8988T (cell line): ENCODE measurements at places on chromosomes 5 and 9.

DNA sequence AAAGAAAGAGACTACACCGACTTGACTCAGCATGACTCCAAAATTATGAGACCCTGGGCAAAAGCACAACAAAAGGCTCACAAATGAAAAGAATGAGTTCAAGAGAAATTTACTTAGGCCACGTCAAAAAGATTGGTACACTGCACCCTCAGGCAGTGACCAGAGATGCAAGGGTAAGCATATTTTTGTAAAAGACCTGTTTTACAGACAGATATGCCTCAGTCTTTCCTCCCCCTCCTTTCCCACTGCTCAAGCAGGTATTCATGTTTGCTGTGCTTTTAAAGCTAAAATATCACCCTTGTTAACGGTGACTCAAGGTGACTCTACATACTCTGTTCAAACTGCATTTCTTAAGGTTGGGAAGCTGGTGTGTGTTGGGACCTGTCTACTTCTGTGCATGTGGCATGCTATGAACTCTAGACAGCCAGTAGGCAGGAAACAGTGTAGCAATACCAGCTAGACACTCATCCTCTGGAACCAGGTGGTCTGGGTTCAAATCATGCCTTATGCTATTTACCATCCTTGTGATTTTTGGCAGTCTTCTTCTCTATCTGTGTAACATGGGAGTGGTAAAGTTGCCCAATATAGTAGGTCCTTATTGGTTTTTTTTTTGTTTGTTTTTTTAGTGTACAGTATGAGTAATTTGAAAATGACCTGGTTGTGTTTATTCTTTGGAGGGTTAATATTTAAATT, 98.7 kb downstream of the TLE4 start:
- DNase-seq, result no peak

DNA sequence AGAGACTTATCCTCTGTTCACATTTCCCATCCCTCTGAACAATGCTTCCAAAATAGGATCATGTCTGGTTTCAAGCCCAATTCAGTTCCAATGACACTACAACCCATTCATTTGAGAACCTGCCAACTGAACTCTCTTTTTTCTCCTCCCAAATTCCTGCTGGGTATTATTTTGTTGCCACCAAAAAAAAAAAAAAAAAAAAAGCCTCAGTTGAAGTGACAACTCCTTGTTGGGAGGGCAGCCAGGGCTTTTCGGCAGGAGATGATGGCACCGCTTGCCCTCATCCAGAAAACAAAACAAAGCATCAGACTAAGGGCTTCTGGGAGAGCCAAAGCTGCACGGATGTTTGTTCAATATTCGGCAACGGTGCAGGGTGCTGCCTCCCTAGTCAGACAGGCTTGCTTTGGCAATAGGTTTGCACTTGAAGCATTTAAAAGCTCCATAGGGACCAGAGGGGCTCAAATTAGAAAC, 30.6 kb upstream of the TRIM32 start:
- DNase-seq, result no peak

GRCh38 chr9:93864032-93864431, 91.1 kb downstream of the BARX1 start:
- DNase-seq, result no peak

DNA sequence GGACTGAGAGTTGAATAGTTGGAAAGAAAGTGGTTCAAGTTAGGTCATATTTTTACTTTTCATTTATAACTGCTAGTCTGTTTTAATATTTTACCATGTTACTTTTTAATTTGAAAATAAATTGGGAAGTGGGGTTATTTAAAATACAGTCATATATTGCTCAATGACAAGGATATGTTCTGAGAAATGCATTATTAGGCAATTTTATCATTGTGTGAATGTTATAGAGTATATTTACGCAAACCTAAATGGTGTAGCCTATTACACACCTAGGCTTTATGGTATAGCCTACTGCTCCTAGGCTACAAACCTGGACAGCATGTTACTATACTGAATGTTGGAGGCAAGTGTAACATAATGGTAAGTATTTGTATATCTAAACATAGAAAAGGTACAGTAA, 5.2 kb downstream of the CCDC152 start:
- no peak for DNase-seq

GRCh38 chr9:128818839-128819715, 777 bp downstream of the ENDOG start:
- DNase-seq, result peak; percentile 65

- no peak for DNase-seq
Observed at GRCh38 chr9:137149942-137150616, 11.1 kb downstream of the GRIN1 start.

DNA sequence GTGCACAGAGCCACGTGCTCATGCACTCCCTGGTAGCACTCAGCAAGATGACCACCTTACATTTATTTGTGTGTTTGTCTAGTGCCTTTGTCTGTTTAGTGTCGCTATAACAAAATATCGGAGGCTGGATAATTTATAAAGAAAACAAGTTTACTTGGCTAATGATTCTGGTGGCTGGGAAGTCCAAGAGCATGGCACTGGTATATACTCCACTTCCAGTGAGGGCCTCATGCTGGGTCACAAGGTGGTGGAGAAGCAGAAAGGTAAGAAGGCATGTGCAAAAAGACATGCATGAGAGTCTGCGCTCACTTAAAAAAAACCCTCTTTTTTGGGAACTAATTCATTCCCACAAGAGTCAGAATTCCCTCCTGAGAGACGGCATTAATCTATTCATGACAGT, 52.5 kb upstream of the BOD1 start:
- no peak for DNase-seq

DNA sequence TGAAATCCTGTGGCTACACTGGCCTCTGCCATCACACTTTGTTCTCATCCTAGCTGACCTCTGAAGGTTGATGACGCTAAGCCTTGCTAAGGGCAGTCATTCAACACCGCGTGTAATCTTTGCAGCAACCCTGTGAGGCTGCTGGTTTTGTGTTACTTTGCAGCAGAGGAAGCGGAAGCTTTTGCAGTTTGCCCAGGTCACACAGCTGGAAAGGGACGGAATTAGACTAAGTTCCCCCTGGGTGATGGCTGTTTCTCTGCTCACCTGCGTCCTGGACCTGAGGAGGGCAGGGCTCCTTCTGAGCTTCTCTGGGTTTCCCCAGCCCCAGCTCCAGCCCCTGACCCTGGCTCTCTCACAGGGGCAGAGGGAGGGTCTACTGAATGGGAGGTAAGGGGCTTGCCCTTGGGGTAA, 7.3 kb upstream of the SLC25A51 start:
- DNase-seq, result no peak

DNA sequence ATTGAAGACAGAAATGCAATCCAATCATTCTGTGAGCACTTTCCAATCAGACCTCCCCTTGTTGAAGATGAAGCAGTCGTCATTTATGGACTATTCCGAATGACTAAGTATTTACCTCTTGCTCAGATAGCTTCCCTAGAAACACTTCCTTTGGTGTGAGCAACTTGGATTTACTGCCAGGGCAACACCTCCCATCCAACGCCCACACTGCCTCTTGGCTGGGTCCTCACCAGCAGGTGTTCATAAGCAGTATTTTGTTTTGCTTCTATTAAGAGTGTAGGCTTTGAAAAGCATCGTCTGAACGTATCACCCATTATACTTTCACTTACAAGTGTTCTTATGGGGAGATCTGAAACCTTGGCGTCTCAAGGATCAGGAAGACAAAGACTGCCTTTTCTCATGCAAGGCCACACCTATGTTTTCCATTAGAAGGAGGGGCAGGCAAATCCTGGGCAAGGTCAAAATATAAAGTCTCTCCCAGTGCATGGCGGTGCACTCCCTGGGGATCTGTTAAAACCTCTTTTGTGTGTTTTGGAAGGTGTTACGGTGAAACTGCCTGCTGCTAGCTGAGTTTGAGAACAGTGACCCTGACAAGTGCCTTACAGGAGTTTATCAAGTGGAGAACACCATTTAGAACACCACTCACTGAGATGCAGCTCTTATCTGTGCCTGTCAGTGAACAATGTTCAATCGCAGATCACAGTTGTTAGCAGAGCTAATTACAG, 10.6 kb upstream of the MARCHF3 start:
- no peak for DNase-seq

DNA sequence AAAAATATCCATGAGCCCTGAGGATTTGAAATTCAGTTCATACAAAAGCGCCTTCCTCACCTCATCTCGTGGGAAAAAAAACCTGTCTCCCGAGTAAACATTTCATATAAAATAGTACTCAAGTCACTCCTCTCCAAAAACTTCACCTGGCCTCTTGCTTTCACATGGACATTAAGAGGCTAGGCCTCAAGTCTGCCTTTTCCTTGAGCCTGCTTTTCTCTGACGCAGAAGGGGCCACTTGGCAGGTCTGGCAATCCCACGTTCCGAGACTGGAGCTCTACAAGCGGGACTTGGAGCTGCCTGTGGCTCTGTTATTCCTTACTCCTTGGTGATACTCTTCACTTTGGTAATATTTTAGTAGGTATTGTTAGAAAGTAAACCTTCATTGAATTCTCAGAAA, 26.9 kb upstream of the CKS2 start:
- no peak for DNase-seq

DNA sequence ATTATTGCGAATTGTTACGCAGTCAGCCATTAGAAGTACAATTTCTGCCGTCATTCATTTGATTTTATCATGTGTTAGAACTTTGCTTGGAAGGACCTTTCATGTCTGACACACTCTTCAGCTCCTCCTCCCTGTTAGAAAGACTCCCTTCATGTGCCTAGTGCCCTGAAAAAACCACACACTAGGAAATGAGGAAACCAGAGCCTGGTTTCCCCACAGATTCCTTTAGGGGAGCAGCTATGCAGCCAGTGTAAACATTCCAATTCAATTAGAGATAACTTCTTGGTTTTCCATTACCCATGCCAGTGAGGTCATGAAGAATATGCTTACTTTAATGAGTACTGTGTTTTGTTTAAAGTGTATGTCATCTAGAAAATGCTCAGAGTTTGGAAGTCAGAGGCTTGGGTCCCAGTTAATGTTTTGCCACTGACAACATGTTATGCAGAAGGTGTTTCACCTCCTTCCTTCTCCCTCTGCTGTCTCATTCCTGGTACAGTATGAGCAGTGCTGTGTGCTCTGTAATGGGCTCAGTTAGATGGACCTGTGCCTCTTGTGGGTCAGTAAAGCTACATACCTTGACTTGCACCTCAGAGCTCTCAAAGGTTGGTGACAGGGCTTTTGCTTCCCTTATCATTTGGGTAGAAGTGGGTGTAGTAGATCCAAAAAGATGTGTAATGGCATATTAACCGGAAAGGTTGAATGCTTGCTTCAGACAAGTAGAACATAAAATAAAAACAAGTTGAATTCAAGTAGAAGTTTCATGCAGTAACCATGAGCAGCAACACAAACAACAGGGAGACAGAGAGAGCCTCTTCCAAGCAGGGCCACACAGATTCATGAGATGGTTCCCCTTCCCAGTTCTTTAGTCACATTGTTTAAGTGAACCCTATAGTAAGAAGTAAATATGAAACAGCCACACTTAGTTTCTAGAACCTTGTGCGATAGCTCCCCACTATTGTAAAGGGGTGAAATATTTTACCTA, 52.6 kb upstream of the TNFAIP8 start:
- no peak for DNase-seq

- DNase-seq, result no peak
Observed at GRCh38 chr5:157456301-157456700, 3.7 kb upstream of the NIPAL4 start.

- peak; percentile 44 for DNase-seq
Observed at GRCh38 chr9:132769906-132770769, 99.9 kb downstream of the GTF3C4 start.

GRCh38 chr5:125236981-125237380, 490.5 kb upstream of the ZNF608 start:
- no peak for DNase-seq

GRCh38 chr9:129716091-129716490, 36.8 kb downstream of the PTGES start:
- no peak for DNase-seq

DNA sequence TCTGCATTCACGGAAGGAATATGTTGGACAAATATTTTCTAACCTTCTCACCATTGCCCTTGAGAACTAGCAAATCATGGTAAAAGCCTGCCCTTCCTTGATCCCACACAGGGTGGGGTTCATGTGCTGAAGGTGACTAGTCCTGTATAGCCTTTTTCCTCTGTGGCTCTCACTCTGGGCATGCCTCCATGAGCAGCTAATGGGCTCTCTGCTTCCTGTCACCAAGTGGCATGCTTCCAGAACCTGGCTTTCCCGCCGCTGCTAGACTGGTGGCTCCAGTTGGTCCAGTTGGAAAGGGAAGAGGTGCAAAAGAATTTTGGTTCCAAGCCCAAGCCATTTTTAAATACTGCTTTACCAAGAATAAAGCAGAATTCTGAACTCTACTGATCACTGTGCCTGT, 35.5 kb downstream of the FBXO10 start:
- no peak for DNase-seq

DNA sequence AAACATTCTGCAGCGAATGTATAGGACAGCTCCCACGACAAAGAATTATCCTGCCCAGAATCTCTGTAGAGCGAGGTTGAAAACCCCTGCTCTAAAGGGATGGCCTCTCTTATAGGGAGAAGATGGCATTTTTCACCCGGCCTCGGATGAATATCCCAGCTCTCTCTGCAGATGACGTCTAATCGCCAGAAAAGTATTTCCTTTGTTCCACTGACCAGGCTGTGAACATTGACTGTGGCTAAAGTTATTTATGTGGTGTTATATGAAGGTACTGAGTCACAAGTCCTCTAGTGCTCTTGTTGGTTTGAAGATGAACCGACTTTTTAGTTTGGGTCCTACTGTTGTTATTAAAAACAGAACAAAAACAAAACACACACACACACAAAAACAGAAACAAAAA, 17.4 kb upstream of the RARS1 start:
- DNase-seq, result no peak

GRCh38 chr5:111927191-111927590, 170.2 kb upstream of the NREP start:
- no peak for DNase-seq

GRCh38 chr9:15711931-15712330, 159.1 kb downstream of the CCDC171 start:
- no peak for DNase-seq

DNA sequence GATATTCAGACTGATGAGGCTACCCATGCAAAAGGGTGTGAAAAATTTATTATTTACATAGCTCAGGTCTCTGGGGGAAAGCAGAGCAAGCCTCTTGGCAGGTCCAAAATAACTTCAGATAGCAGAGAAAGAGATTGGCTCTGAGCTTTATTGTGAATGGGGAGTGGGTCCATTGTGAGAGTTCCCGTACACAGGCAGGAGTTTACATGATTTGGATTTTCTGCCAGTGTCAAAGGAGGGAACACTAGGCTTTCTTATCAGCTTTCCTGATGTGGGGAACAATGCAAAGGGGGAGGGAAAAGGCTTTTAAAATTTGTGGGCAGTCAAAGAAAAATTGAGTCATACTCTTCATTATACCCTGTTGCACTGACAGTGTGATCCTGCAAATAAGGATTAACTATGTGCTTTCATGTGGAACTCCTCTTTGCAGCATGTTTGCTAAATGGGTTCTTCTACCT, 615.0 kb upstream of the RIOK2 start:
- DNase-seq, result no peak

GRCh38 chr5:126812199-126812570, 35.2 kb downstream of the LMNB1 start:
- DNase-seq, result no peak

DNA sequence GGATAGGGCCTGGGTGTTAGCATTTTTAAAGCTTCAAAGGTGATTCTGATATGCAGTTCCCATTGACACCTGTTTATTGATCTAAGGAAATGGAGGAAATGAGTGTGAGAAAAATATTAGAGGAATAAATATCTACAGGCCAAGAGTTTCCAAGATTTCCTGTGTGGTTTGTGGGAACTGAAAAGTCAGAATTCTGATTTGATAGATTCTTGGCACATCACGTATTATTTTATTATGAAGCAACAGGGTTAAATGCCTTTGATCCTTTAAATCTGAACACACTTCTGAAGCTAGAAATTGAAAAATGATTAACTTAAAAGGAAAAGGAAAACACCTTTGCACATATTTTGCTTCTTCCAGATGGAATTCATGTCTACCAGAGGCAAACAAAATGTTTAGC, 113.7 kb downstream of the CD180 start:
- no peak for DNase-seq
